ENCODE measurements at places on chromosomes 6 and 20.
A peak's percentile ranks its signal among the peaks of the same experiment; 100 is the strongest.

DNA sequence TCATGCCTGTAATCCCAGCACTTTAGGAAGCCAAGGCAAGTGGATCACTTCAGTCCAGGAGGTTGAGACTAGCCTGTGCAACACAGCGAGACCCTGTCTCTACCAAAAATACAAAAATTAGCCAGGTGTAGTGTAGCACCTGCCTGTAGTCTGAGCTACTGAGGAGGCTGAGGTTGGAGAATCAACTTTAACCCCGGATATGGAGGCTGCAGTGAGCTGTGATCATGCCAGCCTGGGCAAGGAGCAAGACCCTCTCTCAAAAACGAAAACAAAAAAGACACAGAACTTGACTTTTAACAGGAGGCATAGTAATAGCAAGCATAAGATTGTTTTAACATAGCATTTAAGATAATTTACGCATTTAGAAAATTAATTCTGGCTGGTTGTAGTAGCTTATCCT lies 32.5 kb downstream of the MYB start:
- DNase-seq, result no peak

DNA sequence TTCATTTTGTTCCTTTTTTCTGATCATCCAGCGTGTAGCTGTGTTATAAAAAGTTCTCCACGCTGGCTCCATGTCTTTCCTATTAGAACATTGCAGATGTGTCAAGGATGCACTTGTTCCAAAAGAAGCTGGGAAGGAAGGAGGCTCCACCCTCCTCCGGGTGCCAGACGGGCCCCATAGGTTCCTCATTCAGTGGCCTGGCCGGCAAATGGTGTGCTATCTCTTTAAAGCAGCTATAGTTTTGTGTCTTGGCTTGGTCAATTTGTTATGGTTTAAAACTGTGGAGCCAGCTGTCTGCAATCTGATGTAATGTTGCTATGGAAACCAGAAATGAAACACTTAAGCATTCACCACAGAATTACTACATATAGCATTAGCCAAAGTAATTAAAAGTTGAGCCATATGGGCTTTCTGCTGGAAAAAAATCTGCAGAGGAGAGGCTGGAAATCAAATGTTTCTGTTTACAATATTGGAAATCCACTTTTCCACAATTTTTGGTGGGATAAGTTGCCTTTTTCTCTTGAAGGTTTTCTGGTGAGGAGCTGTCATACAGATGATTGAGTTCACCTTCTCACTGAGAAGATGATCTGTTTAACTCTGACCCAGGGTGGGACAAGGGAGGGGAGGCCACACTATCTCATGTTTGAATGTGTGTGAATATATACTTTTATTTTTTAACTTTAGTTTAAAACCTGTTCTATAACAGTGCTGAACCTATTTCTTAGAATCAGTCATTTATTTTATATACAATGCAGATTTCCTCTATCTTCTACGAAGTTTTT lies 167.4 kb downstream of the SASH1 start:
- DNase-seq, result peak; percentile 57

- DNase-seq, result no peak
Observed at GRCh38 chr6:118935978-118936703, 1.2 kb upstream of the MCM9 start.

DNA sequence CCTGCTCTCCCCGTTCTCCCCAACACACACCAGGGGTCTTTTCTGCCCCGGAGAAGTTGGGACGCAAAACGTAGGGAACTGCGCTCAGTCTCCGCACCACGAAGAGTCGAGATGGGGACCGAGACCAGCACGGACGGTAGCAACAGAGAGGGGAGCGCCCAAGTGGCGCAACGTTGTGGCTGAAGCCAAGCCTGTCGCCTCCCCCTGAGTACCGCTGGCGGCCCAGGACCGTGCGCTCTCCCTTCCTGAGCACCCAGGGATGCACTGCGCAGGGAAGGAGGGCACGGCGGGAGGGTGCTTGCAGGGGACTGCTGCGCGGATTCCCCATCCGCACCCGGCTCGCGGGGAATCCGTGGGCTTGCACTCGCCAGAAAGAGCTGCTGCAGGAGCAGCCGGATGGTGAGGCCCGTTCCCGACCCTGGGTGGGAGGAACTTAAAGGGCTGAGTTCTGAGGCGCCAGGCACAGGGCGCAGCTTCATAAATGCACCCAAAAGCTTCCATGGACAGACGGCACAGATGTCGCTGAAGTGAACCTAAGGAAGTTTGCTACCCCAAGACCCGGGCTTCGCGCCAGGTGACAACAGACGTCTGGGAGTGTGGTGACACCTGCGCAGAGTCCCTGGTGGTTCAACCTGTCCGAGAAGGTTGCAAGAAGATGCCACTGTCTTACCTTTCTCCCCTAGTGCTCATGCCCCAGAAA lies 178.7 kb downstream of the TBXT start:
- no peak for DNase-seq

- DNase-seq, result no peak
Observed at GRCh38 chr6:87932361-87932760, 115.3 kb upstream of the SPACA1 start.

DNA sequence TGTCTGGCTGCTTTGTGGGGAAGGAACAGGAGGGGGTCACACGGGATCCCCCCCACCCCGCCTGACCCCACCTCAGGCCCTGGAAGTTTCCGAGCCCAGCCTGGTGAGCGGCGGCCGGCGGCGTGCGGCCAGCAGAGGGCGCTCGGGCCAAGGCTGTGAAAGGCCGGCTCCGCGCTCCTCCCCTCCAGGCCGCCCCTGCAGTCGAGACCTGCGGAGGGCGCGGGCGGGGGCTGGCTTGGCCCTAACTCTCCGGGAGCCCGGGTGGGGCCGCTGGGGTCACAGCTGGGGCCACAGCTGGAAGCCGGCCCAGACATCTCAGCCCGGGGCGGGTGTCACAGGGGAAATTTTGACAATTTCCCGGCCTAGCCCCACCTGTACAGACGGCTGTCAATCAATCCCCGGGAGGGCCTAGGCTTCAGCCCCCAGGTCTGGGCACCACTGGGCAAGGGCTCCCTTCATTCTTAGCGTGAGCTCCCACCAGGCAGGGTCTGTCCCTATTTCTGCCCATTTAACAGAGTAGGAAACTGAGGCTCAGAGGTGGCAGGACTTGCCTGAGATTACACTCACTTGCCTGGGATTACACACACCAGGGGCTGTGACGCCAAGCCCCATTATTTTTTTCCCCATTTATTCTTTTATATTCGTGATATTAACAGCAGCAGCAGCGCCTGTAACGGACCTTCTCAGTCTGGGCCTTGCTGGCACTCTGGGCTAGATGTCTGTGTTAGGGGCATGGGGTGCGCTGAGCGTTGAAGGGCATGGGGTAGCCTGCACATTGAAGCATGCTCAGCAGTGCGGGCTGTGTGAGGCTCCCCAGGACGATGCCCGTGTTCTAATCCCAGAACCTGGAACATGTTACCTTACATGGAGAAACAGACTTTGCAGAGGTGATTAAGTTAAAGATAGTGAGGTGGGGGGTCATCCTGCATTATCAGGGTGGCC lies 23.0 kb downstream of the ZBP1 start:
- DNase-seq, result peak; percentile 48

GRCh38 chr6:81793821-81794475 lies 41.5 kb upstream of the TENT5A start:
- DNase-seq, result no peak

GRCh38 chr20:19849341-19850197 lies 91.5 kb downstream of the RIN2 start:
- peak; percentile 45 for DNase-seq

DNA sequence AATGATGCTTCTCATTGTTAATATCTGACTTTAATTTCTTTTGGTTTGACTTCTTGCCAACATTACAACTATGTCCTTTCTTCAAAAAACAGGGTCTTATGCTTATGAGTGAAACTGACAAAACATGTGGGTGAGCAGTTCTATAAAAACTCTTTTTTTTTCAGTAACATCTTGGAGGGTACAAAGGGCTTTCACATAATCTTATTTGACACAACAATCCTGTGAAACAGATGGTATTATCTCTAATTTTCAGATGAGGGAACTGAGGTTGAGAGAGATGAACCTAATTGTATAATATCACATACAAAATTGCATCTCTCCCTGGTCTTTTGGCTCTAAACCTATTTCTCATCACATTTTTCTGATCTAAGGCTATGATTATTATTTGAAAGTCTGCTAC lies 38.3 kb downstream of the MAPK14 start:
- DNase-seq, result no peak

GRCh38 chr6:16265351-16266341 lies 27.3 kb downstream of the GMPR start:
- DNase-seq, result no peak

DNA sequence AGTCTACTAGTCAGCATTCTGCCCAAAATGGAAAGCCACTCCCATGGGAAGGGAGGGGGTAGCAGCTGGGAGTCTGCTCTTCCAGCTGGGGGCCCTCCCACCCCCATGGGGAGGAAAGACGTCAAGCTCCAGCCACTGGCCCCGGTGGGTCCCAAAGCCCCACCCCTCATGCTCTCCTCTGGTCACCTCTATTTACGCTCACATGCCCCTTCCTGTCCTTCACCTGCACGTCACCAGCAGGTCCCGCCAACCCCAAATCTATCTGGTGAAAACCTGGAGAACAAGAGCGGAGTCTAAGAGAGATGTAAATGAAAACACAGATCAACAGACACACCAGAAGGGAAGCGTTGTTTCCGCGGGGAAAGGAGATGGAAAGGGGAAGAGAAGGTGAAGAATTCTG lies 30.0 kb upstream of the ZBP1 start:
- no peak for DNase-seq

- no peak for DNase-seq
Observed at GRCh38 chr6:53795340-53795701, 516 bp downstream of the LRRC1 start.

- no peak for DNase-seq
Observed at GRCh38 chr20:50708845-50709635, 17.7 kb upstream of the RIPOR3 start.

GRCh38 chr20:58233881-58234528 lies 5.6 kb upstream of the ANKRD60 start:
- DNase-seq, result peak; percentile 9

DNA sequence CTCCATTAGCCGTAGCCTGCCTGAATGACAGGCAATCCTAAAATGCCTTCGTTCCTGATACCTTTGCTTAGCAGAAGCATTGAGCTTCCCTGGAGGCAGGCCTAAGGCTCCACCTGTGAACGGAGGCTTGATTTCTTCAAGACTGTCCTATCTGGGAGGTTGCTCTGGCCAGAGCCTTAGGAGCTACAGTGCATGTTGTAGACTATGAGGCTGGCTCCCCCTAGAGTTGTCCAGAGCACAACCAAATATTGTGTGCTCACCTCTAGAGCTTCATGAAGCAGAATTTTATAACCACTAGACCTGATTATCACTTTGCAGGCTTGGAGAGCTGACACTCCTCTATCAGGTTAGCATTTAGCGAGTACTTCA lies 217.8 kb downstream of the MAFB start:
- DNase-seq, result no peak

- DNase-seq, result no peak
Observed at GRCh38 chr6:109782491-109782999, 91.4 kb downstream of the FIG4 start.

DNA sequence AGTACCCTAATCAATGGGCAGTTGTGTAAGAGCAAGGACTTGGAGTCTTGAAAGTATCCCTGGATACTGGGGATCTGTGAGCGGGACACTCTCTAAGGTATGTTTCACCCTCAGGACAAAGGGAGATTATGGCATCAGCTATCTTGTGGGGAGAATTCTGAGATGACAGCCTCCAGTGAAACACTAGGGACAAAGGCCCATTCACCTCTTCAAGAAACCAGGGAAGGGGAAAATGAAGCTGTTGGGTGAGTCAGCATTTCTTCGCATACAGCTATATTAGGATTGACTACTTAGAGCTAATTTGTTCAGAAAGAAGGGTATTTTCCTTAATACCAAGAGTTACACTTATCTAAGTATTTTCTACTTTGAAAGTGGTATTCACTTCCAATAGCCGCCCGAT lies 35.9 kb downstream of the OPN5 start:
- no peak for DNase-seq

DNA sequence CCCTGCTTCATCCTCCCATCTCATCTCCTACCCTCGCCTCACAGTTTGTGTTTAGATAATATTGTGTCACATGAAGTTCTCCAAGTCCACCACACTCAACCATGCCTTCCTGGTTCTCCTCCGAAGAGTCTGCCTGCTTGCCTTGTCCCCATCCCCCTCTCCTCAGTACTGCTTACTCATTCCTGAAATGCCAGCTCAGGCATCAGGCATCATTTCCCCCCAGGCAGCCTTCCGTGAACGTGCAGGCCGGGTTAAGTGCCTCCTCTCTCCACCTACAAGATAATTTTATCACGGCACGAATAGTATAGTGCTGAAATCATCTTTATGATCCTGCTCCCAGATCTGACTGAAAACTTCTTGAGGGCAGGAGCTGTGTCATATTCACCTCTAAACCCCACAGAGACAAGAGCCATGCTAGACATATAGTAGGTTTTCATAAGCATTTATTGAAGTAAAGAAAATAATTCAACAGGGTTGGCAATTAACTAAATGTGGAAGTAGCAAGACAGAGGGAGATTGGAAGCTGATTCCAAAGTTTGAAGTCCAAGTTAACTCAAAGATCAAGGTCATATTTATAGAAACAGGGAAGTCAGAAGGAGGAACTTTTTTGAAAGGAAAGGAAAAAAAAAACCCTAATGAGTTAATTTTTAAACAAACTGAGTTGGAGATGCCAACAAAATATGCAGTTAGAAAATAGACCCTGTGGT lies 48.7 kb upstream of the BMP2 start:
- DNase-seq, result no peak

DNA sequence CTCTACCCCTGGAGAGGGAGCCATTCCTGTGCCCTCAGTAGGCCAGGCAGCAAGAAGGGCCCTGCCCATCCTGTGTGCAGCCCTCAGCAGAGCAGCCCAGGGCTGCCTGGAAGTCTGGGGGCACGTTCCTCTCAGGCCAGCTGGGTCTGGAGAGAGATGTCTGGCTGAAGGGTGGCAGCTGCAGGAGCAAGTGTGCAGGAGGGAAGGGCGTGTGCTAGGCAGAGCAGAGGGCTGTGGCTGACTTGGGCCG lies 62.7 kb downstream of the NOL4L start:
- no peak for DNase-seq

GRCh38 chr6:5343998-5344397 lies 82.7 kb downstream of the FARS2 start:
- DNase-seq, result no peak
